ENCODE measurements at places on chromosomes 4 and X. TPM values are rescaled to one million over a fixed set of nuclear protein-coding genes. Genes with fewer than 3 reads are reported as not detected.

The AWAT2 gene
- total RNA-seq, result not detected

The XAGE2 gene
- not detected for total RNA-seq

The SSX4 gene
- not detected for total RNA-seq

The SH3D19 gene
- not detected for total RNA-seq

The YY2 gene
- 1.3 TPM for total RNA-seq

The CLGN gene
- total RNA-seq, result 0.18 TPM

The PNMA3 gene
- total RNA-seq, result 0.75 TPM

The P2RY4 gene
- total RNA-seq, result 0.23 TPM

The RHOXF2 gene
- not detected for total RNA-seq

The GRIA3 gene
- not detected for total RNA-seq

The DCX gene
- not detected for total RNA-seq

The CNKSR2 gene
- total RNA-seq, result 6.2 TPM

The PPP1R3F gene
- 4.7 TPM for total RNA-seq

The CT45A1 gene
- not detected for total RNA-seq

The HPGDS gene
- not detected for total RNA-seq

The SLC6A14 gene
- not detected for total RNA-seq

The DNASE1L1 gene
- 12.6 TPM for total RNA-seq

The SPANXA1 gene
- not detected for total RNA-seq

The SYTL5 gene
- total RNA-seq, result not detected

The CFAP99 gene
- not detected for total RNA-seq

The CXCL1 gene
- total RNA-seq, result not detected

The PAGE5 gene
- total RNA-seq, result 0.49 TPM

The CXCL6 gene
- total RNA-seq, result not detected

The DTHD1 gene
- 0.73 TPM for total RNA-seq

The SERPINA7 gene
- total RNA-seq, result not detected

The PPA2 gene
- 74.6 TPM for total RNA-seq

The IL21 gene
- total RNA-seq, result 65.1 TPM

The SPANXA2 gene
- not detected for total RNA-seq

The FRG2 gene
- total RNA-seq, result not detected

The SOX3 gene
- total RNA-seq, result not detected

The SSX1 gene
- not detected for total RNA-seq

The CENPVL3 gene
- total RNA-seq, result 0.43 TPM

The TMEM187 gene
- total RNA-seq, result 5.4 TPM

The CSAG3 gene
- 0.55 TPM for total RNA-seq

The POU4F2 gene
- not detected for total RNA-seq

The LGI2 gene
- total RNA-seq, result not detected

The NALF2 gene
- 0.11 TPM for total RNA-seq

The MAGEA11 gene
- not detected for total RNA-seq

The TBX22 gene
- not detected for total RNA-seq

The CXCL8 gene
- total RNA-seq, result 0.80 TPM

The VCX3A gene
- not detected for total RNA-seq

The TMPRSS11D gene
- total RNA-seq, result not detected

The SPRY1 gene
- 52.0 TPM for total RNA-seq

The MAGEA8 gene
- not detected for total RNA-seq

The FGF16 gene
- not detected for total RNA-seq

The SYP gene
- total RNA-seq, result 8.5 TPM

The IGSF1 gene
- total RNA-seq, result not detected

The TMEM128 gene
- total RNA-seq, result 14.6 TPM

The UBA6 gene
- 97.3 TPM for total RNA-seq

The SPANXD gene
- total RNA-seq, result not detected

The TKTL2 gene
- not detected for total RNA-seq

The HMX1 gene
- total RNA-seq, result not detected

The DGAT2L6 gene
- not detected for total RNA-seq
